NCI-H510A treated with DMSO at 0.1 percent for 48 hours (cell line): ENCODE measurements at places on chromosomes 11 and 22.

GRCh38 chr22:40176921-40177737 is 596 bp upstream of the TNRC6B start:
- DNase-seq = peak; percentile 51

DNA sequence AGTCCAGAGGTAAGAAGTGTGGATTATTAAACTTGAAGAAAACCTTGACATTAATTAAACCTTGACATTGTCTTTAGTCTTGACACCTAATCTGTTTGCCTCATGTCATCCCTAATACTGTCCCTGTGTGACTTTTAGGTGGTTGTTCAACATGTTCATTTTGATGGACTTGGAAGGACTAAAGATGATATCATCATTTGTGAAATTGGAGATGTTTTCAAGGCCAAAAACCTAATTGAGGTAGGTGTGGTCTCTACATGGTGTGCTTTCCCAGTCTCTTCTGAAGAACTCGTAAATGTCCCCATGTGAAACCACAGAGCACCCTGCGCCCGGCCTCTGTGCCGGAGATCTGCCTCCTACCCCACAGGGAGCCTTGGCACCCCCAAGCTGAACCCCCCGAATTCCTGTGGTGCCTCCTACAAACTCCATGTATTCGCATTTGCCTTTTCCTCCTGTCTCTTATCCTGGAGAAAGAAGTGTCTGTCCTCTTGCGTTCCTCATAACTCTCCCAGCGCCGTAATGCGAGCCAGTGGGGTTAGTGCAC is 9.1 kb downstream of the SAMM50 start:
- no peak for DNase-seq

DNA sequence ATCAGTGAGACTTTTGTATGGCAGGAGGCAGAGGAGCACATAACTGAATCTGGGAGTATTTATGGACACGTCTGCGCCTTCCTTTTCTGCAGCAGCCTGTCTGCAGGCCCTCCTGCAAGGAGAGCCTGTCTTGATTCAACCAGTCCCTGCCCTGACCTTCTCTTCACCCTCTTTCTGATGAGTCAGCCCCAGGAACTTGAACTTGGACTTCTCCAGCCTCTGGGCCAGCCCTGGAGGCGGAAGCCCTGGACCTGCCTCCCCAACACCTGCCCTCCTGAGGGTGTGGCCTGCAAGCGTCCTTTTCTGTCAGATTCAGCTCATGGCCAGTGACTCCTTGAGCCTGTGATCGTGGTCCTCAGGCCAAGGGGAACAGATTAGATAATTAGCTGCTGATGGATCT is 20.0 kb downstream of the DAGLA start:
- DNase-seq = peak; percentile 90

DNA sequence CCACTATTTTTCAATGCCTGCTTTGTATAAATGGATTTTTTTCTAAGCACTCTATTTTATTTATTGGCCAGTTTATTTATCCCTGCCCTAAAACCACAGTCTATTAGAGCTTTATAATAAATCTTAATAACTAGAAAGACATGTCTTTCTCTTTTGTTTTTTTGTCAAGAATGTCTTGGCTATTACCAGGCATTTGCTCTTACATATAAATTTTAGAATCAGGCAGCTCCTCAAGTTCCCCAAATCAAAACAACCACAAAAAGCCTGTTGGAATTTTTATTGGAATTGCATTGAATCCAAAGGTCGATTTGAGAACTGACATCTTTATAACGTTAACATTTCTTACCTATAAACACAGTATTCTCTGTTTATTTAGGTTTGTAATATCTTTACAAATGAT is 85.8 kb upstream of the SC5D start:
- no peak for DNase-seq

- DNase-seq = no peak
Observed at GRCh38 chr11:41189701-41190436, 269.6 kb downstream of the LRRC4C start.

DNA sequence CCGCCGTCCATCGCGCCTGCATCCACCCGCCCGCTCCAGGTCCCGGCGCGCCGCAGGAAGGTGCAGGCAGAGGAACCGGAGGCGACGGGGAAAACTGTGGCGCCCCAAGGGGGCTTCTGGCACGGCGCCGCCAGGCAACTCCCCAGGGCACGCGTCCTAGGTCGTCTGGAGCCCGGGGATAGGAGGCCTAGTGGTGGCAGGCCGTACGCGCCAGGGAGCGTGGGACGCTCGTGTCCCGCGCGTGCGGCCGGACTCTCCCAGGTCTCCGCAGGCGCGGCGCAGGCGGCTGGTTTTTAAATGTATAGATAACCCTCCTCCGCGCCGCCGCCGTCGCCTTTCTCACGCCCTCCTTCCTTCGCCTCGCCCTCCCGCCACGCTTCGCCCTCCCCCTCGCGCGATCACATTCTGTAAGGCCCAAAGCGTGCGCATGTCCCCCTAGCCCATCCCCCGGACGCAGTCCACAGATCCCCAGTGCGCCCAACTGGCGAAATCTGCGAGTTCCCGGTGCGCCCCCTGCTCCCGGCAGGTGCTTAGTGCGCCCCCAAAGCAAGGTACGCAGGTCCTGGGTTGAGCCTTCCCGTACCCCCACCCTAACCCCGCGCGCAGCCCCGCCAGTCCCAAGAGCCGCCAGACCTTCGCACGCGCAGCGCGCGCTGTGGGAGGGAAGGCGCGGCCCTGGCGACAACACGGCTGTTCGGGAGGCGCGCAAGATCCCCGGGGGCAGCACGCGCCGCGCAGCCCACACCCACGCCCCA is at the start of gene ASCL2:
Gene ASCL2 (minus strand): TSS at position 267 of the 755 bp plus-strand sequence. CDS start 256 bp downstream, at position 11.
- no peak for DNase-seq

DNA sequence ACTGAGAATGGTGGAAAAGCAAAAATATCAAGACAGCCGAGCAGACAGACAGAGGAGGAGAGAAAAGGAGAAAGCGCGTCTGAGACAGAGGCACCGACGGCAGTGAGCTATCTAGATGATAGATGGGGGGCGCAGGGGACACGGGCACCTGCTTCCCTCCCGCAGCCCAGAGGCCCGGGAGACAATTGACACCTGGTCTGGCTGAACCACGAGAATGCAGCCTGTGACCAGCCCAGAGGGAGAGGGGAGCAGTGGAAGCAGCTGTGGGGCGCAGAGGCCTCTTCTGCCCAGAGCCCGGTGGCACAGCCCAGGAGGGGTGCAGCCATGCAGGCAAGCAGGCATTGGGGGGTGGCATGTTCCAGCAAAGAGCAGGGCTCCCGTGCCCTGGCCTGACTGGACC is 48.2 kb downstream of the ELFN2 start:
- DNase-seq = no peak

DNA sequence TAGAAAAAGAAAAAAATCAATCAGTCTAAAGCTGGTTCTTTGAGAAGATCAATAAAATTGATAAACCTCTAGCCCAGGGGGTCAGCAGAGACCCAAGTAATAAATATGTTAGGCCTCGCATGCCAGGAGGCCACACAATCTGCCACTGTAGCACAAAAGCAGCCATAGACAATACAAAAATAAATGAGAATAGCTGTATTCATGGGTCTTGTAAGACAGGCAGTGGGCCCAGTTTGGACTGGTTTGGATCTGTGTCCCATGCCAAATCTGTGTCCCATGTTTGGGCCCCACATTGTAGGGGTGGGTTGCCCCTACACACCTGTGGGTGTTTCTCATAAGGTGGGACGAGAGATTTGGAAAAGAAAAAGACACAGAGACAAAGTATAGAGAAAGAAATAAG is 6.6 kb upstream of the PLAAT4 start:
- no peak for DNase-seq

GRCh38 chr11:115420505-115420904 is 83.7 kb downstream of the CADM1 start:
- peak; percentile 90 for DNase-seq

GRCh38 chr11:91394727-91395414 is 829.7 kb upstream of the FAT3 start:
- peak; percentile 62 for DNase-seq

GRCh38 chr22:22556995-22557925 is 1.8 kb downstream of the PRAME start:
- DNase-seq = peak; percentile 69

DNA sequence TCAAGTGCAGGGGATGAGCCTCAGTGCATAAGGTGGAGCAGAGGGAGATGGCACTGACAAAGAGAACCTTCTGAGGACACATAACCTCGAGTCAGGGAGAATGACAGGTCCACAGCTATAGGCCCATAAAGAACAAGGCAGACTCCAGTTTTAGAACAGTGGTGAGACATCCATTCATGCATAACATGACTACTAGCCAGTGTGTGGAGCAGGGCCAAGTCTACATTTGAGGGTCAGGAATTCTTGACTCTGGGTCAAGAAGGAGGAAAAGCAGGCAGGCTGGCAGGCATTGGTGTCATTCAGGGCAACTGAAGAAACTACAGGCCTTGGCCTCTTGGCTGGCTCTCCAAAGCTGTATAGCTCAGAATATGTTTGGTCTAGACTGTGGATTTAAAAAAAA is 54.9 kb downstream of the MTNR1B start:
- no peak for DNase-seq

DNA sequence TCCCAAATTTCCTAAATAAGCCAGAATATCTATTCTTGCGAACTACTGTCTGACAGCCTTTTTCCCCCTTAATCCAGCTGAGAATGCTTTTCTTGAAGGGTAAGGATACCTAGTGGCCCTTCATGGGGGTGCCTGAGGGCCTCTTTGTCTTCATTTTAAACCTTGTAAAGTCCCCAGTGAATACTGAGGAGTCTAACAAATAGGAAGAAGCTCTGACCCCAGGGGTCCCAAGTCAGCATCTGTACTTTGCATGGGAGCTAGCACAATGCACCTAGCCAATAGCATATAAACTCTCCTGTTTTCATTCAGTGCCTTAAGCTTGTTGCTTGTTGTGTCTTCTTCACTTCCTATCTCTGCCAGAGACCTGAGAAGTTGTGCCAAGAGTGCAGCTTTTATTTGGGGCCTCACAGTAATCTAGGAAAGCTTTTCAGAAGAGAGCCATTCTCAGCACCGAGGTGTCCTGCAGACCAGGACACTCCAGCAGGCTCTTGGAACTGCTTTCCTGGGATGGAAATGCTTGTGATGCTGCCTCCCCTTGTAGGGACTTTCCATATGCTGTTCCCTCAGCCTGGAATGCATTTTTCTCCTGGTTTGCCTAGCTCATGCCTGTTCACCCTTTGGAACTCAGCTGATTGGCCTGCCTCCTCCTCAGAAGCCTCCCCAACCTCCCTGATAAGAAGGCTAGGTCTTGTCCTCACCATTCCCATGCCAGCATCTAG is 37.2 kb downstream of the BMAL1 start:
- no peak for DNase-seq

GRCh38 chr22:46525389-46526243 is 11.8 kb downstream of the CELSR1 start:
- DNase-seq = no peak

DNA sequence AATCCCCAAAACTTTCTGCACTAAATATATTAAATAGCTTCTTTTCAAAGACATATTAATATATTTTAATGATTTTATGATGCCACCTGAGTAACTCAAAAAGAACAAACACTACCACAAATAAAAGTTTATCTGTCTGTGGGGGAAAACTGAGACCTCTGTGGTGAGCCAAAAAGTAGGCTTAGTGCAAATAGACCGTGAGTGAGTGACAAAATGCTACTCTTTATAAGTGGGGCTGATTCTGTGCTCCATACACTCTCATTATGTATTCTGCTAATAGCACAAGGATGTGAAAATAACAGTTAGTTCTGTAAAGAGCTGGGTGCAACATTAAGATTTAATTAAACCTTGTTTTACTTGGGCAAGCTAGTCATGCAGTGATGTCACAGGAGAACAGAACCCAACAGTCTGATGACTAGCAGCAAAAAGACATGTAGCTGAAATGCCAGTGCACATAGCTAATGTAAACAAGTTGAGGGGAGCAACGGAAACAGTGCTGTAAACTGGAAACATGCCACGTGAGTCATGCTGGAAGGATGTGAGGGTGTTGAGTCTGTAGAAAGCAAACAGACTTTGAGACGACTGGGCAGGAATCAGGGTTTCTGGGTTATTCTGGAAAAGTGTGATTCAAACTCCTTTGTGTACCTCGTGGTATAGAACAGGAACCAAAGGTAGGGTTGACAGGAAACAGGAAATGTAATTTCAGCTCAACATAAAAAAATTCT is 1130.4 kb downstream of the LRRC4C start:
- peak; percentile 2 for DNase-seq

DNA sequence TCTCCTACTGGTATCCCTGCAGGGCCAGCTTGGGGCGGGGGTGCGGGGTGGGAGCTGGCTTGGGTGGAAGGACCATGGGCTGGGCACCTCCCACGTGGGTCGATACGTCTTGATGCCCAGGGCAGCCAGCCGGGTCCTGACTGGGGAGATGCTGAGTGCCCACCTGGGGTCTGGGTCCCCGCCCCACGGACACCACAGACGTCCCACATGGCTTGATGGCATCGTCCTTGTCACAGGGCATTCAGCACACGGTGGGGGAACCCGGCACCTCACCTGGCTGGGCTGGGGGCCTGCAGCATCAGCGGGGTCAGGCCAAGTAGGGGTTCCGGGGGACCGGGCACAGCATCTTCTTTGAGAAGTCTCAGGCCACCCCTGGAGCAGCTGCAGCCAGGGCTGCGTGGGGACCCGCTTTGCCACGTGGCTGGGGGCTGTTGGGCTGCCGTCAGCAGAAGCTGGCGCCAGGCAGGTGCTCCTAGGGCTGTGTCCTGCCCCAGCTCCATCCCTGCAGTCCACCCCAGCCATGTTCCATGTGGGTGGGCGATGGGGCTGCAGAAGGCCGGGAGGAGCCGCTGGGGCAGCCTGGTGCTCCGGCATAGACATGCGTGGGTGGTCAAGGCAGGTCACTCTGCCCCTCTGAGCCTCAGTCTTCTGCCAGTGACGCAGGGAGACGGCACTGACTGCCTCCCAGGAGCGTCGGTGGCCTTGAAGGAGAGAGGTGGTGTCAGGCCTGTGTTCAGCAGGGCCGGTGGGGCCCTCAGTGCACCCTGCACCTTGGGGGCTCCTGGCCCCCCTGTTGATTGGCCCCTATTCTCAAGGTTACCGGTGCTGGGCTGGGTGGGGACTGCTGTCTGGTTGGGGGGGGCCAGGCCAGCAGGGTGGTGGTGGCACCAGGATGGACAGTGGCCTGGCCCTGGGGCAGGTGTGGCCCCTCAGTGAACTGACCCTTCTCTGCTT is 8.4 kb downstream of the SELENOO start:
- no peak for DNase-seq

- DNase-seq = no peak
Observed at GRCh38 chr11:96086111-96086510, 162.2 kb upstream of the MTMR2 start.

DNA sequence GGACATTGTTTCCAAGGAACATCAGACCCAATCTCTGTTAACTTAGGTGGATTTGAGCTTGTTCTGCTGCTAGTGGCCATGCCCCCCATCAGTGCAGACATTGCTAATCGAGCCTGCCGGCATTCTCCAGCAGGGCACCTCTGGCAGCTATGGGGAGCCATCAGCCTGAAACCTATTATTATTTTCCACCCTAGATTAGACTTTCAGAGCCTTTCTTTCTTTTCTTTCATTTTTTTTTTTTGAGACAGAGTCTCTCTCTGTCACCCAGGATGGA is 4.9 kb downstream of the CACNA1I start:
- DNase-seq = no peak
